ENCODE measurements at places on chromosomes 11 and 22.

GRCh38 chr11:38130976-38131375, 1532.9 kb upstream of the RAG2 start:
- DNase-seq, result no peak

DNA sequence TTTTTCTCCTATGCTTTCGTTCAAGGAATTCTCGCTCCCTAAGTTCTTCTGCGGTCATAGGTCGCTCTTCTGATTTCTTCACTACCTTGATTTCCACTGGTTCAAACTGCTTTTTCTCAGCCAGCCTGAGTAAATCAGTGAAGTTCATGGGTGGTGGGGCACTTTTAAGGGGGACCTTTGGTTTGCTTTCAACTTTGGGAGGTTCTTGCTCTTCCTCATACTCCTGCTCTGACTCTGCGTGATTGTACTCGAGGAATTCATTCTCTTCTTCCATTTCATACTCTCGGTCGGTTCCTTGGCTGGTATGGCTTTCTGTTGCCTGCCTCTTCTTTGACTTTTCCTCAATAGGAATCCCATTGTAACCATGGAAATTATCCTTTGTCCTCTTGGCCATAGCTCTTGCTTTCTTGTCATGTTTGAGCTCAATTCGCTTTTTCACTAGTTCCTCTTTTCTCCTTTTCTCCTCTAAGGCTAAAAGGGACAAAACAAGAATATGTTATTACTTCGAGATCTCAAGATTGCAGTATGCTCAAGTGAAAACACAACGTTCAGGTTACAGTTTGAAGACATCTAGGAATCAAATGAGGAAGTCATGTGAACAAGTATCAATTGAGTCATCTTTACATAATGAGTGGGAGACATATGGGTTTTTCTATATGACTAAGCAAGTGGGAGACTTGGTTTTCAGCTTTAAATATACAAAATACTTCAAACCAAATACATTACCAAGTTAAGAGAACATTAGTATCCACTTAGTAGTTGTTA, 16.2 kb downstream of the MISFA start:
- DNase-seq, result no peak

DNA sequence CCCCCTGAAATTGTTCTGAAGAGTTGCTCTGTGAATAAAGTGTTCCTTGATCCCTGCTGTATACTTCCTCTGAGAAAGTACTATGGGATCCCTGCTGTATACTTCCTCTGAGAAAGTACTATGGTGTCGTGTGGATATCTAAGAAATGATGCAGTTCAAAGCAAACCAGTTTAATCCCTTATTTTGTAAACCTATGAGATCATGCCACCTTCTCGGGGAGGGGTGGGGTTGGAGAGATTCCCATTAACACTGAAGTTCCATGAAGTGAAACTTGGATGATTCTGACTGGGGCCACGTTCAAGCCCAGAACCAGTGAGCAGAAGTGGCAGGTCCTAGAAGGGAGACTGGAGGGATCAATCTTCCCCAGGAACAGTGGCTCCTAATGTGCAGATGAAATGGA, 13.0 kb upstream of the TP53AIP1 start:
- DNase-seq, result no peak

- no peak for DNase-seq
Observed at GRCh38 chr11:71301046-71301857, 48.9 kb upstream of the SHANK2 start.

GRCh38 chr11:20626279-20626678, 26.9 kb downstream of the SLC6A5 start:
- DNase-seq, result no peak

- no peak for DNase-seq
Observed at GRCh38 chr11:79414041-79414440, 26.8 kb downstream of the TENM4 start.

- DNase-seq, result no peak
Observed at GRCh38 chr11:44993971-44994704, 43.5 kb upstream of the TP53I11 start.

GRCh38 chr11:8714622-8715225, 32.1 kb downstream of the RPL27A start:
- DNase-seq, result no peak

DNA sequence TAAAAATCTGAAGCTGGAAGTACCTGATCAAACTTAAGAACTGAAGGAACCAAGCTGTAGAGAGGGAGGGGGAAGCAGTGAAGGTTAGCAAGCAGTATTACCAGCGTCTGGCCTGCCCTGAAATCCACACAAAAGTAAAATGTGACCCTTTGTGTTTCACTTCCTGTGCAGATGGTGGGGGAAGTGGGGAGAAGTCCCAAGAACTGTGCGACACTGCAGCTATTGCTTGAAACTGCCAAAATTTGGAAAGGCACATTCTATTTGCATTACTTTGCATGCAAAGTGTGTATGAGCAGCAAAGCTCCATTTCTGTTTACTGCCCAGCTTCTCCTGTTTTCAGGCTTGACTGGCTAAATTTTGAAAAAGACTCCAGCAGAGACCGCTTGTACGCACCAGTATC, 72.1 kb upstream of the BMAL1 start:
- DNase-seq, result no peak

DNA sequence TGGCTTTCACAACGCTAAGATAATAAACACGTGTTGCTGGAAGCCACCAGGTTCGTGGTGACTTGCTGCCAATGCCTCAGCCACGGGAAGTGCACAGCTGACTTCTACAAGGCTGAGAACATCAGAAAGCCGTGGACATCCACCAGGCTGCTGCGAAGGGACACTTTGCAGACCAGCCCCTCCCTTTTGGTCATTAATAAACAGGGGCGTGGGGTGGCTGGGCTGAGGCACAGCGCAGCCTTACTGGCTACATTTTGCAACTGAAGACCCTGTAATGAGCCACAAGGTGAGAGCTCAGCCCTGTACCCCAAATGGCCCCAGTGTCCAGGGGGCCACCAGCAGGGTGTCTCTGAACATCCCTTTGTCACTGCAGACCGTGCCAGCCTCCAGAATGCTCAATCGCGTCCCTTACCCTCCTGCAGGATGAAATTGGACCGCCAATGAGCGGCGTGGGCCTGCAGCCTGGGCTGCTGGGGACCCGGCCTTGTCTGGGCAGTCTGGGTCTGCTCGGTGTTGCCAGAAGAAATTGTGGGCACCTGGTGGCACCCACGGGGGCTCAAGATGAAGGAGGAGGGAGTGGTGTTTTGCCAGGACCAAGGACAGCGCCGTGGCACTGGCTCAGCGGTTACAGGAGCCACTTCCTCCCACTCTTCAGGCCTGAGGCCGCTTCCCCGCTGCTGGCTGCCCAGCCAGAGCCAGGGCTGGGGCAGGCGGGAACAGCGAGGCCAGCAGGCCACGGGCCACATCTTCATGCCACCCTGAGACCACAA, 181.9 kb downstream of the CTTN start:
- DNase-seq, result no peak
